ENCODE measurements at places on chromosomes 6 and 20.
A peak's percentile ranks its signal among the peaks of the same experiment; 100 is the strongest.

DNA sequence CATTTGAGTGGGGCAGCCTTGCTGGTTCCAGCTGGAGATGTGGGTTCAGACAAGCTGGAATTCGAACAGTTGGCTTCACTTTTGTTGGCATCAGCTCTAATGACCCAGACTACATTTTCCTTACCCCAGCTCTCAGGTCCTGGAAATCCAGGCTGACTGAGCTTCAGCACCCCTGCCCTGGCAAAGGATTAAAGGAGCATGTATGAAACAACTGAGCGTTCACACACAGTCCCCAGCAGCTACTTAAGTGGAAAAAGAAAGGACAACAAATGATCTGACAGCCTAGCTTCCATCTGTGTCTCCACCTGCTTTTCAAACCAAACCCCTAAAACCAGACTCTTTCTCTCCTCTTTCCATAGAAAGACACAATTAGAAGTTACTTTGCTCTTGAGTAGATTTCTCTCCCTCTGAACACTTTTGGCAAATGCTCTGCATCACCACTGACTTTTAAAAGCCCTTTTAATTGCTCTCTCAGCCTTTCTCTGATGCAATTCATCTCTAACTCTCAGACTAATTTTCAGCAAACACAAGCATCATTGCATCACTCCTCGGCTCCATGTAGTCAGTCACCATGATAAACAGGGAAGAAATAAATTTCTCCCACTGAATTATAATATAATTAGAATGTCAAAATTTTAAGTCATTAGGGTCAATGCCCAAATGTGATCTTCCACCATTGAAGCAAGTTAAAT lies 28.1 kb downstream of the ROS1 start:
- DNase-seq: no peak

DNA sequence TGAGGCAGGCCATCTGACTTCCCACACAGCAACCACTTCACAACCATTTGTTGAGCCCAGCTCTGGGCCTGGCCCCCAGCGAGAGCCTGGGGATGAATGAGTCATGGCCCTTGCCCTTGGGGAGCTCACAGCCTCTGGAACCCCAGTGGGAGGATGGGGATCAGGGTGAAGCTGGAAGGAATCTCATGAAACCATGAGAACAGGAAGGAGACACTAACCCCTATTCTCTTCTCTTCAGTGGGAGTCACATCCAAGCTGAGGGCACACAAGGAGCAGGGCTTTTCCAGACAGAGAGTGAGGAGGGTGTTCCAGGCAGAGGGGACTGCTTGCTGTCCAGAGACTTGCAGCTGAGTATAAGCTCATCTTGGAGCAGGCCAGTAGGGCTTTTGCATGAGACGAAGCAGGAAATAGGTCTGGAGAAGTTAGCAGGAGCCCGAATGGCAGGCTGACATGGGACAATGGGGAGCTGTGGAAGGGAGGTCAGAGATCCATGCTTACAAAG lies 7.5 kb downstream of the FOXS1 start:
- DNase-seq: peak; percentile 64

GRCh38 chr20:43046966-43047365 lies 142.7 kb downstream of the PTPRT start:
- DNase-seq: no peak

DNA sequence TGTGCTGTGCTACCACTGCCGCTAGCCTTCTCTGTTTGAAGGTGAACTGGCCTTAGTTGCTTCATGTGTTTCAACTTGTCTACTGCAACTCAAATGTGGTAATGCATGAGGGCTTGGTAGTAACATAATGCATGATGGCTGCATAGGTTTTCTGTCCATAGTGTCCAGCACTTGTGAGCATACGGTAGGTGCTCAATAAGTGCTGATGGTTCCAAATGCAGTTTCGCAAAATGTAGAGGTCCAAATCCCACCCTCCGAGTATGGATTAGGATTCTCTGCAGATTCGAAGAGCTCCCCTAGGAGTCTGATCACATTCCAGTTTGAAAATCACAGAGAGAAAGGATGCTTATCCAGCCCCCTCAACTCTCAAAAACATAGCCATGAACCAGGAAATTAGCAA lies 64.2 kb downstream of the FGD2 start:
- DNase-seq: no peak

- peak; percentile 34 for DNase-seq
These were observed 2.3 kb downstream of the SNX9 start for GRCh38 chr6:157825243-157825904.

Data from astrocyte of the spinal cord (primary cell).